ENCODE measurements at places on chromosomes 4 and X.

GRCh38 chrX:45232139-45232538 is 31.5 kb upstream of the DIPK2B start:
- DNase-seq, result peak; percentile 5

DNA sequence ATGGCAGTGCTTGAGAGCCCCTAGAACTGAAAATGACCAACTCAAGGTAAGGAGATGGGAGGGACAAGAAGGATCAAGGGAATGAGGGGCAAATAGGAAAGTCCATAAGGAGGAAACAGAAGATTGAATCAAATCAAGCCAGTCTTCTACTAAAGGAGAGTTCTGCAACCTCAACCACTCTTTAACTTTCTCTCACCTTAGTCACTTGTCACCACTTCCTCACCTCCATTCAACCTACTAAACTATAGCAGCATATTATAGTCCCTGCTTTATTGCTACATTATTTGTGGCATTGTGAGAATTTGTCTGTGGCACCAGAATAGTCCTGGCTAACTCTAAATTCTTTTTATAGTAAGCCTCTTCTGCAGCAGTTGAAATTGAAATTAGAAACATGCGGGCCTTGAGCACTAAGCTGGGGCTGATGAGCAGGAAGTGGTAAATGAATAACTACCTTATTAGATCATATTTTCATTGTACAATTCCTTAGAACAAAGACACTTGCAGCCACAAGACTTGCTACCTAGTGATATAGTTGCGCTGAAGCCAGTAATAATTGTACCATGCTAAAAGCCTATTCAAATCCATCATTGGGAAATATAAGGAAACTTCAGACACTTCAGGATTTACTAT is 336.9 kb downstream of the ZNF674 start:
- no peak for DNase-seq

DNA sequence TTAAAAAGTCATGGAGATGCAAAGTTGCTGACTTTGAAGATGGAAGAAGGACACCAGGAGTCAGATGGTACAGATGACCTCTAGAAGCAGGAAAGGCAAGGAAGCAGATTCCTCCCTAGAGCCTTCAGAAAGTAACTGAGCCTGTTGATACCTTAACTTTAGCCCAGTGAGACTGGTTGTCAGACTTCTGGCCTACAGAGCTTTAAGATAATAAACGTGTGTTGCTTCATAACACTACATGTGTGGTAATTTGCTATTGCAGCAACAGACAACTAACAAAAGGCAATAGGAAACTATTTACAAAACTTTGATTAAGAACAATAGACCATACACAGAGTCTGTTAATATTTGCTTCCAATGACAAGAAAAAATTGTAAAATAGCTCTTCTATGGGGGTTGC is 102.0 kb upstream of the USP38 start:
- DNase-seq, result no peak

- DNase-seq, result no peak
Observed at GRCh38 chr4:163806653-163807052, 312.2 kb downstream of the TMA16 start.

GRCh38 chr4:129852434-129852833 is 756.5 kb downstream of the C4orf33 start:
- no peak for DNase-seq

DNA sequence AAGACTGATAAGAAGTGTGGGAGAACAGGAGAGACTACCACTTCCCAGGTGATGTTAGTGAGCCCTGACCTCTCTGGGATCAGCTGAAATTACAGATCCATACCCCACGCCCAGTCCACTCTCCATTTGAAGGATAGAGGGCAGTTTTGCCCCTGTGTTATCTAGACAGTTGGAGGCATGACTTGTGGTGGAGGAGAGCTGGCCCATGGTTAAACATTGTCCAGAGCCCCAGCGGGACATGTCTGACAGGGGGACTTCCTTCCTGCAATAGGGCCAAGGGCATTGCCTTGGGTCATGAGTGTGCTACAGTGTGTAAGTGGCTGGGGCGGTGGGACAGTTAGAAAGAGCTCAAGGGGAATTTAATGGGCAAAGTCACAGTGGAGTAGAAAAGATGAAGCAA is 181.1 kb downstream of the MID1IP1 start:
- DNase-seq, result no peak

Data from CMK (cell line).